ENCODE measurements at places on chromosomes 2 and 18.

DNA sequence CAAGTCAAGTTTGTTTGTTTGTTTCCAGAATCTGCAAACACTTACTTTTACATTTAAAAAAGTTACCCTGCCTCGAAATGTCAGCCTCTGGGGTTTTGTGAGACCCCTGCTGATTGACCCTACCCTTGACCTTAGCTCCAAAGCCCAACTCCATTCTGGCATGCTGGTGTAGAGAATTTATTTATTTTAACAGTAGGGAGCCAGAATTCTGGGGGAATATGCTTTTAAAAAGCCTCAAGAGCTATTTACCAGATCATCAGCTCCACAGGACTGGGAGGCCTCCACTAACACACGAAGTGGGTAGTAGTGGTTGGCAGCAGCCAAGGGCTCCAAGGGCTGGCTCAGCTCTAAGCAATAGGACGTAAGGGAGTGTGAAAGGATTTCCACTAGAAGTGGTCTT is 23.2 kb upstream of the GREB1L start:
- no peak for DNase-seq

- no peak for DNase-seq
These were observed 6.6 kb downstream of the NMUR1 start for GRCh38 chr2:231523451-231524285.

- DNase-seq: no peak
These were observed at the start of gene VAMP5 for GRCh38 chr2:85584354-85584856. VAMP5 (plus strand) TSS chr2:85584431; CDS start chr2:85584491, 60 bp downstream.

DNA sequence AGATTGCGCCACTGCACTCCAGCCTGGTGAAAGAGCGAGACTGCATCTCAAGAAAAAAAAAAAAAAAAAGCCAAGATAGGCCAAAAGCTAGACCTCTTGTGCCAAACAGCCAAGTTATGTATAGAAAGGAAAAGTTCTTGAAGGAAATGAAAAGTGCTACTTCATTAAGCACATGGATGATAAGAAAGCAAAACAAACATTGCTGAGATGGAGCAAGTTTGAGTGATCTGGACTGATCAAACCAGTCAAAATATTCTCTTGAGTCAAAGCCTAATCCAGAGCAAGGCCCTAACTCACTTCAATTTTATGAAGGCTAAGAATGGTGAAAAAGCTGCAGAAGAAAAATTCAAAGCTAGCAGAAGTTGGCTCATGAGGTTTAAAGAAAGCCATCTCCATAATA is 28.1 kb upstream of the TANC1 start:
- no peak for DNase-seq

Data from A673 (cell line).